NCI-H1048 (cell line): ENCODE measurements at places on chromosomes 1 and 21.

- no peak for DNase-seq
Measured at GRCh38 chr1:228405979-228406228, 731 bp downstream of the TRIM11 start.

- no peak for DNase-seq
Measured at GRCh38 chr1:197096137-197096536, 29.1 kb upstream of the F13B start.

- DNase-seq: no peak
Measured at GRCh38 chr21:36759348-36760083, 60.6 kb downstream of the SIM2 start.

DNA sequence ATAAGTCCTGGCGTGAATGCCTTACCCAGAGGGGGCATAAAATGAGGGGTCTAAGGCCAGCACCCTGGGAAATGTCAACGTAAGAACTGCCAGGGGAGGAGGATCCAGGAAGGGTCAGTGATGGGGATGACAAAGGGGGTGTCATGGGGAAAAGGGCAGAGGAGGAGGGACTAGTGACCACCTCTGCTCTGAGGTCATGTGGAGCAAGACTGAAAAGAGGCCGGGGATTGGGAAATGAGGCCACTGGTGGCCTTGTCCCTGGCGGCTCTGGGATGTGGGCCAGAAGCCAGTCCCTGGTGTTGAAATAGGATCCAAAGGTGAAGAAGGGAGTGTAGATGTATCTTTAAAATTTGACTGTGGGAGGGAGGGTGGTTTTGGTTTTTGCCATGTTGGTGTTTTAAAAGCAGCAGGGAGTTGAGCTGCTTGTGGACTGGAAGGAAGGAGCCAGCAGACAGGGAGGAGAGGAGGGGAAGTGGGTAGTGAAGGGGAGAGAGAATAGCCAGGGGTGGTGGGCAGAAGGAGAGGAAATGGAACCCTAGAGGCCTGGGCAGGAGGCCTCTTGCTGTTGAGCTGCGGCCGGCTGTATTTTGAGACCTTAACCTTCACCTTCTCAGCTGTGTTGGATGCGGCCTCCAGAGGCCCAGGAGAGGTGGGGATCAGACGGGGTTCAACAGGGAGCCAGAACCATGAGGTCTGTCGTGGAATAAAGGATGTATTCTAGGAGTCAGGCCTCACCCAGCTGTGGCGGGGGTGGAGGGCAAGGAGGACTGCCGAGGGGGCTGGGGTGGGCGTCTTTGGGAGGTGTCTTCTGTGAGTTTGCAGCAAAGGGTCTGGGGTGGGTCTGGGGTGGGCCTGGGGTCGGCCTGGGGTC is 92.5 kb downstream of the DHRS3 start:
- DNase-seq: no peak

DNA sequence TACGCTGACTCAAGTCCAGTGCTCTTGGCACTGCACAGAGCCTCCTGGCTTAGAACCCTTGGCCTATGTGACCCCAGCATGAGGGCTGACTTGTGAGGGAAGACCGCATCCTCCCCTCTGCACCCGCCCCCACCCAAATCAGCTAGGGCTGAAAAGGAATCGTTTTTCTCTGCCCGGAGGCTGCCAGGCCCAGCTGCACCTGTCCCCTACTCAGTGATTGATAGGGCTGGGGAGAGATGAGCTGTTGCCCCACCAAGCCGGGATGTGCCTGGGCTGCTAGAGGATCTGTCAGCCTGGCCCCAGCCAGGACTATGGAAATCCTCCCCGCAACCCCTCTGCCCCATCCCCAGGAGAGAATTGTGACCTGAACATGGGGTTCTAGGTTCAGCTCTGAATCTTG is 20.6 kb downstream of the MYOG start:
- DNase-seq: no peak

DNA sequence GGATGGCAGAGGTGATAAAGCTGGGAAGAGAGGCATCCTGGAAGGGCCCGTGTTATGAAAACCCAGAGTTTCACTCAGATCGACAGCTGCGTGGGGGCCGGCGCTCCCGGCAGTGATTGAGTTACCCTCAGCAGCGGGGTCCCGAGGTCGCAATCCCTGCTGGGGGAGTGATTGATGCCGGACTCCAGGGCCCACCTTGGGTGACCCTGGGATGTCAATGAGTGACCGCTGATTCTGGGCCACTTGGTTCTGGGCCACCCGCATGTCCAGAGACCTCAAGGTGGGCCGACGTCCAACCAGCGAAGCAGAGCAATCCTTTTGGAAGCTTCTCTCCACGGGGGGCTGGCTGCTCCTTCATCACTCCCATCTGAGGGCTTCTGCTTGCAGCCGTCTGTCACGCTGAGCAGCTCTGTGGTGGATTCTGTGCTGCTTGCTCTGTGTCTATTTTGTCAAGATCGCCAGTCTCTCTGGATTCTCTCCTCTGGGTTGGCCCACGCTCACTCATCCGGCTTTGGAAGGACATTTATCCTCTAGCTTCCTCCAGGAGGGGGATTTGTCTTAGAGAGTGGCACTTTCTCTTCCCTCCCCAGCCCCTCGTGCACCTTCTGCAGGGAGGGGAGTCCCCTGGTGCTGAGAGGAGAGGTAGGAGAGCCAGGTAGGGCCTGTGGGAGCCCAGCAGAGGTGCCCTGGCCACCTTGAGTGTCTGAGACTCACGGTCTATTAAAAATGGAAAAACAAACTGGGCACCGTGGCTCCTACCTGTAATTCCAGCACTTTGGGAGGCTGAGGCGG is 110.9 kb upstream of the C1orf174 start:
- DNase-seq: no peak

GRCh38 chr1:28451011-28451410 is 54.8 kb upstream of the RCC1 start:
- no peak for DNase-seq

GRCh38 chr21:34857874-34858273 is 189.1 kb downstream of the CLIC6 start:
- DNase-seq: no peak

GRCh38 chr1:208219098-208219658 is 25.0 kb downstream of the PLXNA2 start:
- DNase-seq: no peak

GRCh38 chr21:35988416-35989137 is 71.7 kb downstream of the SETD4 start:
- no peak for DNase-seq

GRCh38 chr21:14900058-14900457 is 164.7 kb downstream of the NRIP1 start:
- no peak for DNase-seq

DNA sequence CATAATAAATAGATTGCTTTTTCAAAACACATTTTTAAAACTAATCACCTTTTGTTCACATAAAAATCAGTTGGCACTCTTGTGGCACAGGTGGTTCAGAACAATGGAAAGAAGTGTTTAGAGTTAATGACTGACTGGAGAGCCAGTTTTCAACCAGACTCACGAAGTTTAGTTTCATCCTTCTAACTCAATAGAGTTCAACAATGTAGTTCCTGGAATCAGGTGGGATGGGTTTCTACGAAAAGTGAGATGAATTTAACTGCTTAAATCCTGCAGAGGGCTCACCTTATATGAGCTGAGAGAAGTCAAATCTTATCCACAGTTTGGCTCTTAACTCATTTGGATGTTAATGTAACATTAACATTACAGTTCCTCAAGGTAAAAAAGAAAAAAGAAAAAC is 116.5 kb downstream of the SMYD2 start:
- no peak for DNase-seq

GRCh38 chr1:75423616-75424015 is 187.3 kb downstream of the SLC44A5 start:
- DNase-seq: no peak

GRCh38 chr1:160866001-160866694 is 3.5 kb upstream of the CD244 start:
- DNase-seq: no peak

GRCh38 chr1:55232448-55233144 is 17.4 kb upstream of the USP24 start:
- no peak for DNase-seq

DNA sequence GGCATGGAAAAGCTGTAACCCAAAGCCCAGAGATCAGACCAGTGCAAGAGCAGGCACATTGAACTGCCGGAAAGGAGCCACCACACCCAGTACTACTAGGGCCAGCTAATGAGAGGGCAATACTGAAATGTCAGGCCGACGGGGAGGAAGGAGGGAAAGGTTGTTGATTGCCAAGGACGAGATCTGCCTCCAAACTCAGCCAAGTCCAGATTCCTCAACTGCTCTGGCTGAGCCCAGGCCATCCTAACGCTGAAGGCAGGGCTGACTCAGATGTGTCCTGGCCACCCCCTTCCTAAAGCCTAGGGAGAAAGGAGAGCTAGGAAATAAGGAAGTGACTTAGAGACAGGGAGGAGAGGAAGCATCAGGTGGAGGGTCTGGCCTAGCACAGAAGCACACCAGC is 42.1 kb upstream of the IPO9 start:
- DNase-seq: no peak

- no peak for DNase-seq
Measured at GRCh38 chr1:54763816-54764132, 549 bp downstream of the PARS2 start.

GRCh38 chr1:145956781-145957442 is 905 bp downstream of the LIX1L start:
- DNase-seq: no peak

DNA sequence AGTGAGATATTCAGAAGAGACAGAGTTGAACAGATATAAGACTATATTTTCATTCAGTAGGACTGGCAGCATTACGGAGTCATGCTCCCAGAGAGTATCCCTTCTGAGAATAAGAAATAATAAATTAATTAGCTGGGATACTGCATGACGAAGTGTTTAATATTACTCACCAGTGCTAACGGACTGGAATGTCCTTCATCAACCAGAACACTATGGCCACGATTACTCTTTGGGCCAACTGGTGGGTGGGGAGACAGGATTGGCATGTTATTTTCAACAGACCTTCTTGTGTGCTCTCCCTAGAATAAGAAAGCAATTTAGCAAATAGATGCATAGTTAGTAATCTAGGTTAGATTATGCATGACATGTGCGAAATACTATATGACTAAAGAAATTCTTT is 32.4 kb downstream of the ERICH3 start:
- DNase-seq: no peak

- DNase-seq: no peak
Measured at GRCh38 chr1:34762474-34763141, 3.1 kb downstream of the GJB4 start.

GRCh38 chr1:69947837-69948236 is 257.5 kb downstream of the LRRC40 start:
- no peak for DNase-seq

- DNase-seq: no peak
Measured at GRCh38 chr1:19179597-19180264, 30.3 kb downstream of the UBR4 start.

DNA sequence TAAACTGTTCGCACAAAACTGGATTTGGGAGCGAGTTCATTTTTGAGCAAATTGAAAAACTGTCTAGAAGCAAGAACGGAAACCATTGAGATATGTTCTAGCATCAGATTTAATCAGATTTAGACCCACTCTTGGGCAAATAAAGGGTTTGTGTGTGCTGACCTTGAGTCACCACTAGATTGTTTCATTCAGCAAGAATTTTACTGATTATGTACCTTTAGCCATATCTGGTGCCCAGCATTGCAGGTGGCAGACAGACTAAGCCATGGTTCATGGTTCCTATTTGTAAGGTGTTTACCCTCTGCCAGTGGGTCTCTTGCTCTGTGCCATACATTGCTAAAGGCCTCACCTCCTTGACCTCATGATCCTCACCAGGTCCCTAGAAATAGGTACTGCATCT is 1.4 kb downstream of the NUDC start:
- DNase-seq: no peak

DNA sequence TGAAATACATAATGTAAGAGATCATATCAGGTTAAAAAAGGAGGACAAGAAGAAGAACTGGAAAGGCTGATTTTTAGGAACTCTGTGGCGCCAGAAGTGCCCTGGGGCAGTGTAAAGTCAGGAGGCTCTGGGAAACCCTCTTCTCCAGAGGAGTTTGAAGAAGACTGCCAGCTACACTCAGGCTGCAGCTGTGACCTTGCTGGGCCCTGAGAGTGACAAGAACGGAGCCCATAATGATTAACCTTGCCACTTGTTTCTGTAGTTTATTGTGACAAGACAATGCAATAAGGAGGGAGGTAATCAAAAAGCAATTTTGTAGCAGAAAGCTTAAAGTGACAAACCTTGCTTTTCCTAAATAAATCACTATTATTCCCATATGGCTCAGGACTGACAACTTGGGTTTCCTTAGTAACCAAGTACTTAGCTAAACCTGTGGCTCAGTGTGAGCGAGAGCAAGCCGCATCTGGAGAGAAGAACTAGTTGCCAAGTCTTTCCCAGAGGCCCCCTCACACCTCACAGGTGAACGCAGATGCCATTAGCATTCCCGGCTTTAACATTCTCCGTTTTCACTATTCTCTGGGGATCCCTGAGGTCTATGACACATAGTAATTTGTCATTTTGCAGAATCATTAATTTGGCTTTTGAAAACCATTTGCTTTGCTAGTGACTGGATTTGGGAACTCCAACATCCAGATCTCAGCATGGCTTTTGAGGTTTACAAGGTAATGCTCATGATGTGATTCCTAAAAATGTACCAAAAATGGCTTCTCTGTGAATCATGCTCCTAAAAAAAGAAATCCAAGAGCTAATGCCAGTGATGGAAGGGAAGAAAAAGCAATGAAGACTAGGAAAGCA is 115.9 kb downstream of the OMA1 start:
- DNase-seq: no peak

DNA sequence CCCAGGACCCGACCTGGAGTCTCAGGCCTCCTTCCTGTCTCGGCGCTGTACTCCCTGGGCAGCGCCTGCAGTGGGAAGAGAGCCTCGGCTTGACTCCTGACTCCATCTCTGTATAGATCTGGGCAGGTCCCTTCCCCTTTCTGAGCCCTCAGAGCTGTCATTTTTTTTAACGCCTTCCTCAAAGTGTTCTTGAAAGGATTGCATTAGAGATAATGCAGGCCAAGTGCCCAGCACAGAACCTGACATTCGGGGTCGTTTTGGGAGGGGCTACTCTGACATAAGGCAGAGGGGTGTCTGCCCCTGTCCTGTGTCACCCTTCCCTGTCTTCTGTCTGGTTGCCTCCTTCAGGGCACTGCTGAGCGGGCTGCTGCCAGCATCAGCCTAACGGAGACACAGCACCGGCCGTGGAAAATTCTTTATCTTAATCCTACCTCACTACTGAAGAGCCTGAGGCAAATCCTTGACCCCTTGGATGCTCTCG is 271.6 kb downstream of the TRABD2B start:
- DNase-seq: no peak

- DNase-seq: no peak
Measured at GRCh38 chr1:15948595-15949452, 27.1 kb downstream of the ZBTB17 start.

GRCh38 chr1:202852163-202852904 is 36.6 kb downstream of the RABIF start:
- DNase-seq: no peak

GRCh38 chr1:81703756-81704463 is 96.8 kb upstream of the ADGRL2 start:
- DNase-seq: no peak

- no peak for DNase-seq
Measured at GRCh38 chr1:36382669-36383068, 3.1 kb downstream of the STK40 start.

DNA sequence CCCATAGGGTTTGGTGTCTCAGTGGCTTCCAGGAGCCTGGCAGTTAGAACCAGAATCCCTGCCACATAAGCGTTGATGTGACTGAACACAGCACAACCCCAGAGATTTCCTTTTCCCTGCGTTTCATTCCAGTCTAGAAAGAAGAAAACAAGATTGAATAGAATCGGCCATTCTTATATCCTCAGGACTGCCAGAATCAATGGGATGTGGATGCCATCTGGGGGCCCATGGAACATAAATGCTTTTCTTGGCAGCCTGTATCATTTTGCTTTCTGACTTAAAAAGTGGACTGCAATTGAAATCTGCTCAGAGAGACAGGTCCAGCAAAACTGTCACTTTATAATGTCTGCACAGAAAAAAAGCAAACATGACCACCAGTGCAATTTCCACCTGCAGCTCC is 80.3 kb downstream of the DISC1 start:
- no peak for DNase-seq
